ENCODE measurements at places on chromosomes 5 and 9. TPM values are rescaled to one million over a fixed set of nuclear protein-coding genes. Genes with fewer than 3 reads are reported as not detected.

Gene OR1L6
- not detected for total RNA-seq

Gene PRXL2C
- total RNA-seq, result 20.9 TPM

DNA sequence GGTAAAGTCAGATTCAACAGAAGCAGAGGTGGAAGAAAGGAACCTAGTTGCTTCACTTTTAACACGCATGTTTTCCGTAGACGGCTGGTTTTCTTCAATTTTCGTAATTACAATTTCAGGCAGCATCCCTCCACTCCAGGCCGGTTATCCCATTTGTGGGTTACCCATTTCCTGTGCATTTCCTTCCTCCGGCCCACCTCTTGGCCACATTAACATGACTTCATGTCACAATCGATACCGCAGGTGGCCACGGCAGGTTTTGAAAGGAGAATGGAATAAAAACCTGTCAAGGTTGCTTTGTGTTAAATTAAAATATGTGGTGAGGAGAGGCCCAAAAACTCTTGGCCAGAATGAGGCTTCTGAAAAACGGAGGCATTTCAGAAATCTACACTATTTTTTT, 130.2 kb downstream of the PCSK5 start:
- DNase-seq, result no peak

GRCh38 chr5:102314328-102314727, 18.2 kb upstream of the SLCO4C1 start:
- no peak for DNase-seq

DNA sequence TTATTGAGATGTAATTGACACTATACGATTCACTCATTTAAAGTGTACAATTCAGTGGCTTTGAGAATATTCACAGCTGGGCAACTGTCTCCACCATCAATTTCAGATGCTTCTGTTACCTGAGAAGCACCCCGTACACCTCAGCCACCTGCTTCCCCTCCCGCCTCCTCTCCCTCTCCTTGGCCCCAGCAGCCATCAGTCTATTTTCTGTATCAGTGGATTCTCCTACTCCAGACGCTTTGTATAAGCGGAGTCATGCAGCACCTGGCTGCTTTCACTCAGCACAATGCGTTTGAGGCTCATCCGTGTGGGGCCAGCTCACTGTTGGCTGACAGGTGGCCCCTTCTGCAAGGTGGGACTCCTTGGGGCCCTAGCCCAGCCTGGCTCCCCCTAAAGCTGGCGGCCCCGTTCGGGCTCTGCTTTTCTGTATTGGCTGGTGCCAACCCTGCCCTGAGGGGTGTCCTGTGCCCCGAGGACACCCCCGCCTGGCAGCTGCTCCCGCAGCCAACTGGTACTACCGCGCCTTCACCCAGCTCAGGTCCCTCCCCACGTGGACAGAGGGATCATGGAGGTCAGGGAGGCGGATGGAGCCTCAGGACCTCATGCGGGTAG, 124.4 kb upstream of the COL5A1 start:
- DNase-seq, result no peak

DNA sequence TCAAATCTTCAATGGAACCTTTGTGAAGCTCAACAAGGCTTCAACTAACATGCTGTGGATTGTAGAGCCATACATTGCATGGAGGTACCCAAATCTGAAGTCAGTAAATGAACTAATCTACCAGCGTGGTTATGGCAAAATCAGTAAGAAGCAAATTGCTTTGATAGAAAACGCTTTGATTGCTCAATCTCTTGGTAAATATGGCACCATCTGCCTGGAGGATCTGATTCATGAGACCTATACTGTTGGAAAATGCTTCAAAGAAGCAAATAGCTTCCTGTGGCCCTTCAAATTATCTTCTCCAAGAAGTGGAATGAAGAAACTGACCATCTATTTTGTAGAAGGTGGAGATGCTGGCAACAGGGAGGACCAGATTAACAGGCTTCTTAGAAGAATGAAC, 54.7 kb upstream of the TTC39B start:
- DNase-seq, result no peak

Measured in CD4-positive, CD25-positive, alpha-beta regulatory T cell (primary cell).